ENCODE measurements at places on chromosomes 16 and 17.

- DNase-seq: no peak
Measured at GRCh38 chr16:75687361-75687760, 10.6 kb upstream of the CPHXL2 start.

GRCh38 chr17:57667461-57667923 lies 77.6 kb downstream of the CCDC182 start:
- DNase-seq: peak; percentile 62

GRCh38 chr17:73255671-73256181 lies 6.0 kb downstream of the CPSF4L start:
- DNase-seq: peak; percentile 83

DNA sequence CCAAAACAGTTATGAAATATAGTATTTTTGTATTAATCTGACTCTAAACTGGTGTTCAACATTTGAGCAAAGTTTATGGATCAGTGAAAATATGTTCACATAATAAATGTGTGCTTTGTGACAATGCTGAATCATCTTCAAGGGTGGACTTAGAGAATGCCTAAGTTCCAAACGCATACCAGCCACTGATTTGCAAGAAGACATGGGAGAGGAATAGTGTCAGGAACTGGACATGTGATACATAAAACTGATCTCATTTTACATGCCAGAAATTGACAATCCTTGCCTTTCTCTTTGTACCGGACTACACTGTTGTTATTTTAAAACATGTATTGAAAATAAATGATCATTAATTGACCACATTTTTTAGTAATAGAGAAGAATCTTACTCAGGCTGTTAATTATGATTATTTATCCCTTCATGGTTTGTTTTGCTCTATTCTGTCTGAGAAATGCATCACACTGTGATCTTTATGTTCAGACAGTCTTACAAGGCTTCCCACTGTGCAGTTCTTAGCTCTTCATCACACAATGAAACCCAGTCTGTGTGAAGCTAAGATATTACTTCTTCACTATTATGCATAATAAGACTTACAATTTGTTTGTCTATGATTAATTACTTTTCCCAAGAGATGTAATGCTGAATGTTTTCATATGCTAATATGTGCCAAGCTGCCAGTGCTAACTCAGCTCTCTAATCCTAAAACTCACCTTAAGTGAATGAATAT lies 1180.6 kb upstream of the CDH8 start:
- DNase-seq: no peak

GRCh38 chr16:23464196-23464595 lies 11.2 kb upstream of the COG7 start:
- peak; percentile 1 for DNase-seq

- peak; percentile 93 for DNase-seq
Measured at GRCh38 chr16:58487566-58488351, 12.2 kb upstream of the NDRG4 start.

DNA sequence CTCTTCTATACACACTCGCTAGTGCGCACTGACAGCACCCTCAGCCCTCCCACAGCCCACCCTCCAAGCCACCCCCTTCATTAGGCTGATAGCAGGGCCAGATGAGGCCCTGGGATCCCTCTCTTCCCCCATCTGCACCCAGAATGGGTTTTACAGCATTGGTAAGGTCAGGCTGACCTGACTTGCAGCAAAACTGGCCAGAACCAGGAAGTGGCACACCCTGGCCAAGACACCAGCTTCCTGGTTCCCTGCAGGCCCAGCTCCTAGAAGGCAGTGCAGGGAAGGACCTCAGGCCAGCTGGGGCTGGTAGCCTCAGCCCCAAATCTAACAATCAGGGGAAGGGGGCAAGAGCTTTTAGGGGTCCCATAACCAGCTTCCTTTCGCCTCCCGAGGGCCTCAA lies 50.0 kb upstream of the MRPS23 start:
- peak; percentile 88 for DNase-seq

DNA sequence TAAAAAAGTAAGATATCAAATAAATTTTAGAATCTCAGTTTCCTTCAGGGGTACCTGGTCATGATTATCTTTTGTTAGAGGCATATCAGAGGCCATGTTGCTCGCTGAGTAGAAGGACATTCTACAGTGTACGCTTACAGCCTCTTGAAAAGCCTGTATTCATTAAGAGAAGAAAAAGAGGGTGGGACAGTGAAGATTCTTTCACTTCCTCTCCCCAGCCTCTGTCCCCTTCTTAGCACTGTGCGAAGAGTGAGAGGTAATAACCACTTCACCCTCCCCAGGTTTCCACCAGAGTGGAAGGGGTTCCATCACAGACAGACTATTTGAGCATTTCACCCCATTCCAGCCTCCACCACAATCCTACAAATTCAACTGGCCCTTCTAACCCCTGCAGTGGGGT lies 4.8 kb upstream of the LPO start:
- DNase-seq: no peak

DNA sequence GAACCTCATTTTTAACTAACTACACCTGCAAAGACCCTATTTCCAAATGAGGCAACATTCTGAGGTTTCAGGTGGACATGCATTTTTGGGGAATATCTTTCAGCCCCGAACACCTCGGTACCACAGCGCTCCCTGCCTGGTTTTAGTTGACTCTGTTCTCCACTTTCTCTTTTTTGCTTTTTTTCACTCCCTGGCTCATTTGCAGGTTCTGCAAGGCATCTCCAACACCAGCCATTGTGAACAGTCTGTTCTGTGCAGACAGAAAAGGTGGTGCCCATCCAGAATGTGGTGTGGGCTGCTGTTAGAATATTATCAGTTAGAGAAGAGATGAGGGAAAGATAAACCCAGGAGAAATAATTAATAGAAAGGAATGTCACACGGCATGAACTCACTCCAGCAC lies 32.5 kb upstream of the ZCCHC14 start:
- DNase-seq: no peak

DNA sequence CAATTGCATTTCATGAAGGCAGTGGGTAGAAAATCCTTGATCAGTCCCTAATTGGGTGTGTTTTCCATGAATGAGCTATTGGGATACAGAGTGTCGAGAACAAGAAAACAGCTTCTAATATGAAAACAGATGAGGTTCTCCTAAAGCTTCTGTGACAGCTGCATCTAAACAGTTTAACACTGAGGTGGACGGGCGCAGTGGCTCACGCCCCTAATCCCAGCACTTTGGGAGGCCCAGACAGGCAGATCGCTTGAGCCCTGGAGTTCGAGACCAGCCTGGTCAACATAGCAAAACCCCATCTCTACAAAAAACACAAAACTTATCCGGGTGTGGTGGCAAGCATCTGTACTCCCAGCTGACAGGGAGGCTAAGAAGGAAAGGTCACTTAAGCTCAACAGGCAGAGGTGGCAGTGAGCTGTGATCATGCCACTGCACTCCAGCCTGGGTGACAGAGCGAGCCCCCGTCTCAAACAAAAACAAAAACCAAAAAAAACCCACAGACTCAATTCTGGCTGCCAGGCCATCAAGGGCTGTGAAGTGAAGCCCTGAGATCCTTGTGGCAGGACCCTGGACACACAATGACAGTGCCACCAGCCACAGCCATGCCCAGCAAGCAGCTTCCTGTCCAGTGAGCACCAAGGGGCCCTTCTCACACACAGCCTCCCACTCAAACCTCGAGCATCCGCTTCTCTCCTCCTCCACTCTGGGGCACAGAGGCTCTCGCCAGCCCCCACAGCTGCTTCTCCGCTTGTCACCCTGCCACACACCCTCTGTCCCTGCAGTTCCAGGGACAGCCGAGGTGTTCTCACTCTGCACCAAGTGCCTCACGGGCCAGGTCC lies 44.0 kb downstream of the ANKRD11 start:
- DNase-seq: no peak

DNA sequence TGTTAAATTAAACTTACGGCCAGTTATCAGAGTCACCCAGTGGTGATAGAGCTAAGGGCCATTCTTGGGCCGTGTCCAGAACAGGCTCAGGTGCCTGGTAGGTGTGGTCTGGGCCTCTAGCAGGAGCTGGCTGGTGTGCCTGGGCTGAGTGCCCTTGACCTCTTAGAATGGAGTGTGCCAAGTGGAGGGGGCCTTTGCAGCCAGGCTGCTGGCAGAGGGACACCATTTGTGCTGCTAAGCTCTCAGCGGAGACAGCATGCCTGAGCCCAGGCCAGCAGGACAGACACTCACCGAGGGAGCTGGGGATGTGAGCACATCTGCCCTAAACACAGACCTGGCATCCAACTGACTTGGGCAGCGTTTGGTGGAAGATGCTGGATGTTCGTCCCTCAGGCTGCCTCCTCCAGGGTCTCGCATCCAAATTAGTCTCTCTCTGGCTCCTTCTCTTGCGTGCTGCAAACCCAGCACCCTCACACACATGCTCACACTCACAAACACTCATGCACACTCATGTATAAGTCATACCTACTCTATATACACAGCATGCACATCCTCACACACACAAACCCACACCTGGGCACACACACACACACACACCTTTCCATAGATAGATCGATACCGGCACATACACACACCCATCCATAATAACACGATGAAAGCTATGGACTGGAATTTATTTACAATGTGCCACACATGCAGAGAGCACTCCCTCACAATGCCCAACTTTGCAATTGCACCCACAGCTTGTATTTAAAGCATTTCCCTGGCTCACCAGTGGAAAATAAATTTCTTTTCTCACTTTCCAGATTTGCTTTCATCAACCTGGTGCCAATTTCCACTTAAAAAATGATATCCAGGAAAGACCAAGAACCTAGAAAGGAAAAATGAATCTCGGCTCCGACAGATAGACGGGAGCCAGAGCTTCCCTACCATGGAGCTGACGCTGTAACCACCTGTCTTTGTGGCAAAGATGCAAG lies 33.6 kb upstream of the CDH5 start:
- peak; percentile 39 for DNase-seq

DNA sequence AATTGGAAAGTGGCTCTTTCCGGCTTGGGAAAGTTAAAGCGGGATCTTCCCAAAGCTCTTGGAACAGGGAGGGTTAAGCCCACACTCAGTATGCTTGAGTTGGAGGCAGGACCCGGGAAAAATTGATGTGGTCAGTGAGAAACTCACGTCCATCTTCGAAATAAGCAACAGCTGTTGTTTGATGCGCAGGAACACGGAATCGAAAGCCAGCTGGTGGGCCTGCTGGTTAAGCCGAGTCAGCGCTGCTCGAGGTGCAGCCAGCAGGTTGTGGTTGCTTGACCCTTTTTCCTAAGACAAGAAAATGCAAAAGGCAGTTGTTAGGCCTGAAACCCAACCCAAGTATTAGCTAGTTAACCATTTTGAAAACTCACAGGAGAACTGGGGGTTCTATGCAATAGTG lies 49.4 kb downstream of the COG7 start:
- peak; percentile 58 for DNase-seq

- no peak for DNase-seq
Measured at GRCh38 chr16:12801511-12802042, 2.1 kb downstream of the CPPED1 start.

GRCh38 chr17:1612400-1612799 lies 16.2 kb downstream of the SLC43A2 start:
- no peak for DNase-seq

- DNase-seq: no peak
Measured at GRCh38 chr16:52500963-52501362, 46.0 kb downstream of the TOX3 start.

DNA sequence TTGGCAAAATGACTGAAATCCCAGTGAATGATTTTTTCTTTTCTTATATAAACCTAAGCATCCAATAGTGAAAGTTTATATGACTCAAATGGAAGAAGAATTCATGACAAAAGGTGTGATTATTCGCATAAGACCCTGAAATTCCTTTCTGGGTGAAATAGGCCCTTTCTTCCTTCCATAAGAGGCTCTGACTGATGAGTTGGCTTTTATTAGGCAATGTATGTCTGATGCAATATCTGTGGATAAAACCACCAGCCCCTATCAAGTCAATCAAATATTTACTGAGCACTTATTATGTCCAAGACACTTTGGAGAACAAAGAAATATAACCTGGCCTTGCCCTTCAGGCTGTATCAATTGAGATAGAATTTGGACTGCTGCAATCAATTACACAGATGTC lies 316.6 kb downstream of the CDH13 start:
- DNase-seq: no peak

GRCh38 chr16:4273858-4274311 lies 1.1 kb upstream of the TFAP4 start:
- DNase-seq: peak; percentile 89

GRCh38 chr16:89565506-89566372 lies 5.3 kb downstream of the RPL13 start:
- peak; percentile 85 for DNase-seq

GRCh38 chr17:11493936-11494335 lies 104.3 kb upstream of the DNAH9 start:
- no peak for DNase-seq

GRCh38 chr16:22192261-22193062 lies 13.6 kb upstream of the EEF2K start:
- DNase-seq: peak; percentile 90

GRCh38 chr17:81806461-81807209 lies 2.7 kb downstream of the GCGR start:
- DNase-seq: no peak

DNA sequence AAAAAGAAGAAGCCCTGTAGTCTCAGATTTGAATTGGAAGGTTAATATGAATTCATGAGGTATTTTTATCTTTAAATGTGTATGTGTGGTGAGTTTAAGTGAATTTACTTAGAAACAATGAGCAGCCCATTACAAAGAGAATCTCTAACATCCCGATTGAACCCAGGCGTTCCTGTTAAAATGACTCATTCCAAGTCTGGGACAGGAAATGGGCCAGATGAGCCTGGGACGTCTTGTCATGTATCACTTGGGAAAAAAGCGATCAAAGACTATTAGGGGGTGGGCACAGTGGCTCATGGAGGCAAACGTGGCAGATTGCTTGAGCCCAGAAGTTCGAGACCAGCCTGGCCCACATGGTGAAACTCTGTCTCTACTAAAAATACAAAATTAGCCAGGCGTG lies 81.6 kb downstream of the SEC14L1 start:
- DNase-seq: peak; percentile 14
